GM20000 (cell line): ENCODE measurements at places on chromosomes 2 and 18.

GRCh38 chr2:104938231-104938941 is 84.5 kb downstream of the POU3F3 start:
- peak; percentile 40 for DNase-seq

DNA sequence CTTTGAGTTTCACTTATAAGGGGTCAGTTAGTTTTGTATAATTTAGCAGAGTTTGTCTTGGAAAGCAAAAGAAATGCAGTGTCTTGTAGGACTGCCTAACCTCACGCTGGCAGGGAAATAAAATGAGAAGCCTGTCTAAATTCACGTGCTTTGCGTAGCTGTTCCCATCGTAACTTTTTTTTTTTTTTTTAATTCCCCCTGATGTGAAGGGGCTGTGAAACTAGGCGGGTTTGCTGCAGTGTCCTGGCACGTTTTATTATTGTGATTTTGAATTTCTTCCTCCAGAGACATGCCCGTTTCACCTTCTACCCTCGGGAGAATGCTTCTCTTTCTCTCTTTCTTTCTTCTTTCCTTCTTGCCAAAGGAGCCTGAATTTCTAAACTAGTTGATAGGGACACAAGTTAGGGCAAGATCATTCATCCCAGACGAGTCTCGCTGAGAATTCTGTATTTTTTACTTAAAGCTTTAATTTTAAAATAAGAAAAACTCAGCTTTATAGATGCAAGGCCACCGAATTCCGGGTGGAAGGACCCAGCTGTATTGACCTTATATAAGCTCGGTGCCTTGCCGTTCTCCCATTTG is 2.3 kb downstream of the MEIS1 start:
- no peak for DNase-seq

GRCh38 chr2:154710685-154711084 is 12.2 kb downstream of the KCNJ3 start:
- DNase-seq, result no peak

DNA sequence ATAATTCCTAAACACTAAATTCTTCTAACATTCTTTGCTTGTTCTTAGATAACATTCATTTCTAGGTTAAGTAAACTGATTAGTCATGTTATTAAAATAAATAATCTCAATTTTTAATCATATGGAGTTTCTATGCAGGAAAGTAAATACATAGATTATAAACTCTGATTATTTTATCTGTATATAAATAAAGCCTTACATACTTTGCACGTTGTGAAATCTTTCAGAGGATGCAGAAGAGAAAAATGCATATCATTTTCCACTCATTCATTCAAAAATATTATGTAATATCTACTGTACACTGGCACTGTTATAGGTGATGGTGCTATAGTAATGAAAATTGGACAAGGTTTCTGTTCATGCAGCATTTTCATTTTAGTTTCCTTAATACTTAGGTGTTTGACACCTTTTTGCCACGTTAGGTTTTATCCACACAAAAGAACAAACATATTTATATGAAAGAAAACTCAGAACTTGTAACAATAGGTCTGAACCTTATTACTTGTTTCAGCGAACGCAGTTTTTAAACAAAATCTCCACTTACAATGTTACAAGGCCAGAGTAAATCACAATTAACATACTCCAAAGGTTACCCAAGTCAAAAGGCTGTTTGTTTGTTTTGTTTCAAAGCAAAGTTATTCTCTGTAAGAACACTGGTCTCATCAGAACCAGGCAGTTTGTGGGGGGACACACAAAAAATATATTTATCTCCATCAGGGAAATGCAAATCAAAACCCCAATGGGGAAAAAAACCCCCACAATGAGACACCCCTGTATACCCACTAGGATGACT is 27.4 kb downstream of the ADAM17 start:
- no peak for DNase-seq

GRCh38 chr2:5365871-5366461 is 326.2 kb upstream of the SOX11 start:
- peak; percentile 45 for DNase-seq

DNA sequence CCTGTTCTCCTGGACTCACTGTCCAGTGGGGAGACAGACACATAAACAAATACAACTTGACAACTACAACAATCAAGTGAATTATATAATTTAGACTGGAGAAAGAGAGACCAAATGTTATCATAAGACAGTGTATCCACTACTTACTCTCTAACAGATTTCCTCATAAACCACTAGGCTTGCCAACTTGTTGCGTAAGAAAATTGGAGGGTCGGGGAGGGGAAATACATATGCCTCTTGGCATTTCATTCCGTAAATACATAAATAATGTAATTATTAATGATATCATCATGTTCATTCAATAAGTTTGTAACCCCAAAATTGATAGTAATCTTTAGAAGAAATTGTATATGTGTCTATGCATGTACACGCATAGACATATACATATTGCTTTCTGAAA is 14.9 kb downstream of the RAB6D start:
- no peak for DNase-seq

- no peak for DNase-seq
Measured at GRCh38 chr2:99067871-99068625, 73.5 kb upstream of the C2orf15 start.

DNA sequence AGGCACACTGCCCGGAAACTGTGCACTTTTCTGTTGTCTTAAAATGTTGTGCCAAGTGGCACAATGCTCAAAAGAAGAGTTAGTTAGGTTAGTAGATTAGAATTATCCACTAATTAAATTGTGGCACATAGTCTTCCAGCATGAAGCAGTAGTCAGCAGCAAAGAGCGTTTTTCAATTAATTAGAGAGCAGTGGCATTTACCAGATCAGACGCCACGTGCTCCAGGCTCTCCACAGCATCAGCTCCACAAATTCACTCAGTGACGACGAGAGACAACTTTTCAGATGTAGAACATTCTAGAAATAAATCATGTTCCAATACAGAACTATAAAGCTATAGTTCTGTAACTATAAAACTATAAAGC is 16.4 kb upstream of the RTTN start:
- DNase-seq, result no peak

DNA sequence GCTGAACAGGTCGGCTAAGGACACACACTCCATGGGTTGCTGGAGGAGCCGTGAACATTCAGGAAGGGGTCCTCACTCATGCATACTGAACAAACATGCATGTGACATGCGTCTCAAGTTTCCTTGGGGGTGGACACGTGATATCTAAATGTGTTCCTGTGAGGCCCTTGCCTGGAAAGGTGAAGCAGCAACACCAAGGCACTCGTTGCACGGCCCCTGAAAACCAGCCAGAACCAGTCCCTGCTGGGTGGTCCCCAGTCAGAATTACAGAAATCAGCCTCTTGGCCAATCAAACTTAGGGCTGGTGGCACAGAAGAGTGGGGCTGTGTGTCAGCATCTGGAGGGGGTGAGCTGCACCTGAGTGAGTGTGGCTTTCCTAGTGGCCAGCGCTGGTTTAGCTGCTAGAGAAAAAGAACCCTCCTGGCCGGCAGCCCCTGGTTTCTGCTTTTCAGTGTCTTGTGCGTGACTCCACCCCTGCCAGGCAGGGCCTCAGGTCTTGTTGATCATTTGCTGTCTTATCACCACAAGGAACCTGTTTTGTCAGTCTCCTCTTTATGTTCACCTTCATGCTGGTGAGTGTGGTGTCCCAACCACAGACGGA is 3.2 kb upstream of the AQP12B start:
- peak; percentile 44 for DNase-seq

DNA sequence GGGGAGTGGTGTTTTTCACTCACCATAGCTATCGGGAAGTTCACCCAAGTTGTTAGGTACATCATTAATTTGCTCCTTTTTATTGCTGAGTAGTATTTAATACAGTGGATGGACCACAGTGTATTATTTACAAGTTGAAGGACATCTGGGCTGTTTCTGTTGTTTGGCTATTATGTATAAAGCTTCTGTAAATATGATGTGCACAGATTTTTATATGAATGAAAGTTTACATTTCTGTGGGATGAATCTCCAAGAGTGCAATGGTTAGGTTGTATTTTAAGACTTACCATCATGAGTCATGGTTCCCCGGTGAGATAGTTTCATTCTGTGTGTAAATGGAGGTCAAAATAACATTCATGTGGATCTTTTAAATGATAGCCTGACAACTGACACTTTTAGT is 337.4 kb downstream of the PTPRM start:
- no peak for DNase-seq

GRCh38 chr2:131022731-131023130 is 70.5 kb downstream of the FAM168B start:
- DNase-seq, result no peak

DNA sequence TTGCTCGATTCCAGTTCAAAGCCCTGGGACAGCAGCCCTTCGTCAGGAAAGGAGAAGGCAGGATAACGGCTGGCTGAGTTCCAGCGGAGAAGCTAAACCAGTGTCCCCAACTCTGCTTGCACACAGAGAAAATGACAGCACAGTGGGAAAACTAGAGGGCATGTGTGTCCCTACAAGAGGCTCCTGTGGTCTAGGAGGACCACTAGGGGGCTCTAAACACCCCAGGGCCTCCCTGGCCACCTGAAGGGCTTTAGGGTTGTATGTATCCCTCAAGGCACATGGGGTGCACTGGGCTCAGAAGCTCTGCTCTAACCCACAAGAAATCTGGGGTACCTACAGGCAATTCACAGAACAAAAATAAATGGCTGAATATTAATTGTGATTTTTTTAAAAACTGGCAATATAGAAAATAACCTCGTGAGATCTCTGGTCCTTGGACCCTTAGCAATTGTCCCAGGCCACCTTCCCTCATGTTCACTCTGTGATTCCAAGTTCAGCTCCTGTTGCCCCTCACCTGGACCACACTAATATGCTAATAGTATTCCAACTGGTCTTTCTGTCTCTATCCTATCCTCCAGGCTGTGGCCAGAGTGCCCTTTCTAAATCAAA is 17.5 kb downstream of the STAT1 start:
- peak; percentile 37 for DNase-seq

GRCh38 chr18:48216639-48217257 is 192.4 kb downstream of the ZBTB7C start:
- no peak for DNase-seq

- DNase-seq, result no peak
Measured at GRCh38 chr2:15084826-15085489, 452.4 kb downstream of the LRATD1 start.
